ENCODE measurements at places on chromosomes 5 and 9. TPM values are rescaled to one million over a fixed set of nuclear protein-coding genes. Genes with fewer than 3 reads are reported as not detected.

TSSK1B gene
- under 0.01 TPM for total RNA-seq

ABCA1 gene
- 43.6 TPM for total RNA-seq

C5orf46 gene
- total RNA-seq: not detected

PTGR1 gene
- total RNA-seq: 80.8 TPM

NEURL1B gene
- 1.8 TPM for total RNA-seq

FAM163B gene
- not detected for total RNA-seq

MELK gene
- 27.4 TPM for total RNA-seq

GLIPR2 gene
- total RNA-seq: 37.8 TPM

BRD9 gene
- 40.0 TPM for total RNA-seq

PCDHB13 gene
- 0.18 TPM for total RNA-seq

PCDHGC5 gene
- total RNA-seq: 2.9 TPM

AIF1L gene
- total RNA-seq: 0.18 TPM

GPRIN1 gene
- 2.5 TPM for total RNA-seq

GRCh38 chr9:8491563-8491962 lies 692.0 kb upstream of the DMAC1 start:
- DNase-seq: no peak

DNA sequence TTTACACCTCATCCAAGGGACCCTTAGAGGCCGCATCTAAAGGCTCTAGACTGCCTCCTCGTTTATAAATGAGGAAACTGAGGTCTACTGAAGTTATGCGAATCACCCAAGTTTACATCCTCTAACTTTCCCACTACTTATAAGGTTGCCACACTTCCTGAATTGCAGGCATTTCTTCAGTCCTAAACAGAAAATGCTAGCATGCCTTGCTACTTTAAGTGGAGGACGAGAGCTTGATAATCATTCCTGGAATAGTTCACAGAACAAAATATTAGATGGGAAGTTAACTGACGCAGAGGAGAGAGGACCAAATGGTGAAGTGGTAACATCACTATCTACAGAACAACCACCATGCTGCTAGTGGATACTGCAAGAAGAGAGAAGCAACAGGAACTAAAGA lies 85.8 kb downstream of the GNAQ start:
- peak; percentile 47 for DNase-seq

GRCh38 chr5:143606043-143606752 lies 202.7 kb upstream of the NR3C1 start:
- DNase-seq: peak; percentile 48

GRCh38 chr5:179906795-179907555 lies 722 bp downstream of the TBC1D9B start:
- peak; percentile 7 for DNase-seq

GRCh38 chr9:76526026-76526425 lies 67.0 kb downstream of the GCNT1 start:
- no peak for DNase-seq

DNA sequence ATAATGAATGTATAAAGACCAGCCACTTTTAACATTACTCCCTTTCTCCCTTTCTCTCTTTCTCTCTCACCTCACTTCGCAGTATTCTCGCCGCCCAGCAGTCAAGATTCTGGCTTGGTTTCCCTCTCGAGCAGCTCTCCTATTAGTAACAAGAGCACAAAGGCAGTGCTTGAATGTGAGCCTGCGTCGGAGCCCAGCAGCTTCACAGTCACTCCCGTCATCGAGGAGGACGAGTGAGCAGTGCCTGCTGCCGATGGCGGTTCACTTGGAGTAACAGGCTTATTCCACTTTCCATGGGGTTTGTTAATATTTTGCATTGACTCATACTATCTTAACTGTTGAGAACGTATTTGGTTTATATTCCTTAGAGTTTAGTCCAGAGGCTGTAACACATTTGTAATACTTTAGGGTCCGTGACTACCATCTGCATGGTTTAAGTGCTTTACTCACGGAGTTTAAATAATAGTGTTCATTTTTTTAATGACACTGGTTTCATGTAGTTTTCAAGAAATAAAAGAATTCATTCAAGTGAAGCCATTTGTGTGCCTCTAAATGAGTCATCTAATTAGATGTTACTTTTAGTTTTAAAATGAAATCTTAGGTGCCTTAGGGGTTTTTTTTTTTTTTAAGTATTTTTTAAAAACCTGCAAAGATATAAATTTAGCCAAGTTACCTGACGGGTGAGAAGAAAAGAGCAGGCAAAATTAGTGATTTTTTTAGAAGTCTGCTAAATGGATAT lies 8.4 kb upstream of the DMRT3 start:
- peak; percentile 13 for DNase-seq

DNA sequence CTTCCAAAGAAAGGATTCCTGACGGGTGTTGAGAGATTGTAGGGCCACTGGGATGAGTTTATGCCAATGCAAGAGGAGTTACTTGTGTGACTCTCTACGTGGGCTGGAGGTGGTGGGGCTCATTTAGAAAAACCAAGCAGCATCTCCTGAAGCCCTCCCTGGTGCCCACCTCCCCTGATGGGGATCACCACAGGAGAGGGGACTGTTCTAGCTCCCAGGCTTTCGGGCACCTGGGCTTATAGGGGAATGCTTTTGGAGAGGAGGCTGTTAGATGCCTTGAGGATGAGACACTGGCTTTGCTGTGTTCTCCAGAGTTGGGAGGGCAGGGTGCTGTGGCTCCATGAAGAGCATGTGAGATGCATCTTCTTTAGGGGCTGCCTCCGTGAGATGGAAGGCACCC lies 65.0 kb downstream of the IRX1 start:
- DNase-seq: no peak

DNA sequence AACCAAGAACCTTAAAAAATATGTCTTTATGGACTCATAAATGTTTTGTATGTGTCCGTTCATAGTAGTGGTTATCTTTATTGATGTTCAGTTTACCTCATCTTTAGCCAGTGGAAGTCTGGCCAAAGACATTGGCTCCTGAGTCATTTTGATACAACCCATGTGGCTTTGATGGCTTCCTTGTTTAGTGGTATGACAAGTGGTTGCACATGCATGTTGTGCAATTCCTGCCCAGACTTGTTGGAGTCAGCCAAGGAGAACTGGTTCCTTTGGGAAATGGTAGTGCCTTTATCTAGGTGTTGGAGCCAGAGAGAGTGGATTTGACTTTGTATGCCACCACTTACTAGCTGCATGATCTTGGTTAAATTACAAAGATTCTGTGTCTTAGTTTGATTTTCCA lies 94.3 kb downstream of the RPS23 start:
- DNase-seq: peak; percentile 43

DNA sequence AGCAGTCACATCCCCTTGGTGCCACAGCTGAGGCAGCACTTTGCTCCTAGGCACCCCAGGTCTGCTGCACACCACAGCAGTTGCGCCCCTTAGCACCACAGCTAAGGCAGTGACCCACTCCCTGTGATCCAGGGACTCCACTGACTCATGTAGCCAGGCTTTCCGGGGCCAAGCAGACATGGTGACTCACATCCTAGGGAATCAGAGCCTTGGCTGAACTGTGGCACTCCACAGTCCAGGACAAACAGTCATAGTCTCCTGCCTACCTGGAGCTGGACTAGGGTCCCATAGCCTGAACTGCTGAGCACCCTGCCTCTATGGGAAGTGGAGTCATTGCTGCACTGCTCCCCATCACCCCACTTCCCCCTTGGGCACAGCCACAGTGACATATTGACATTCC lies 338.7 kb downstream of the NPR3 start:
- peak; percentile 94 for DNase-seq

- no peak for DNase-seq
These were observed 68.6 kb upstream of the ACTBL2 start for GRCh38 chr5:57551251-57551650.

GRCh38 chr5:113678924-113679575 lies 165.6 kb downstream of the YTHDC2 start:
- DNase-seq: peak; percentile 36

- no peak for DNase-seq
These were observed 8.4 kb upstream of the URM1 start for GRCh38 chr9:128362774-128363173.

DNA sequence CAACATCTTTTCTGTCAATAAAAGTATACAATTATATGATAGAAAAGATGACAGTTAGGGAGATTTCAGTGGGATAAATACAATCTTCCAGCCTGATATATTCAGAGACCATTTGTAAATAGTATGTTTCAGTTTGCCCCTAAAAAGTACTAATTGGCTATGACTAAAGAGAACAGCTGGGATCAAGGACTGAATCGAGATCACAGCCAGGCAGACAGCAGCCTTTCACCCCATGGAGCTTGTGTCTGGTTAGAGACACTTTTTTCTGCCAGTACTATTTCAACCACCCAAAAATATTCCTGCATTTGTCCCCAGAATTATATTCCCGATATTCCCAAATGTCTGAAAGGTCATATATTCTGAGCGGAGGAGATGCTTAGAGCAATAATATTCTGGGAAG lies 577.3 kb upstream of the TLE4 start:
- no peak for DNase-seq

- DNase-seq: no peak
These were observed 190.5 kb upstream of the PPP1R26 start for GRCh38 chr9:135289081-135289491.

DNA sequence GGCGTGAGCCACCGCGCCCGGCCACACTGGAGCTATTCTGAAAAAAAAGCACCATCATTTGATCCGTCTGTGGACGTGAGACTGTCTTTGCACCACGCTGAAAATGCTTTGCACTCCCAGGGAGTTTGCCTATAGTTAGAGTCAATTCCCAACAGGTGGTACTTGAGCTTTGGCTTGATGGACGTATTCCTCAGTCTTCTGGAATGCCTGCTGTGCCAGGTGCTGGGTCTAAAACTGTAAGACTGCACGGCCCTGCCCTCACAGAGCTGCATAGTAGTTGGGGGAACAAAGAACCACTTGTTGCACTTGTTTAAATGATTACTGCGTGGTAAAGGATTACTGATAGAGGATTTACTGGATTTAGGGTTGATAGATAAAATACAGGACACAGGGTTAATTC lies 3.4 kb upstream of the CCNO start:
- DNase-seq: no peak

DNA sequence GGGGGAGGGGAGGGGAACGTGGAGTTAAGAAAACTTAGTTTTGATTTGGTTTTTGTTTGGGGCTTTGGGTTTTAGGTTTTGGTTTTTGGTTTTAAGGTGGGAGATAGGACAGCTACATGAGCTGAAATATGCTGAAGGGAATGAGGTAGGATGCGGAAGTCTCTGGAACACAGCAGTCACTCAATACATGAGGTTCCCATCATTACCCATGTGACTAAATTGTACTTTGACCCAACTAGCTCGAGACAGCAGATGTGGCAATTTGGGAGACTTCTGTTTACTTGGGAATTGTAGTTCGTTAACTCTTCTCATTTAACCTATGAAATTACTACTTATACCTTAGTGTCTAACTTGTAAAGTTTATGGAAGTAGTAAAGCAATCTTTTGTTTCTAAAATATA lies 124.2 kb downstream of the TLE1 start:
- DNase-seq: no peak

DNA sequence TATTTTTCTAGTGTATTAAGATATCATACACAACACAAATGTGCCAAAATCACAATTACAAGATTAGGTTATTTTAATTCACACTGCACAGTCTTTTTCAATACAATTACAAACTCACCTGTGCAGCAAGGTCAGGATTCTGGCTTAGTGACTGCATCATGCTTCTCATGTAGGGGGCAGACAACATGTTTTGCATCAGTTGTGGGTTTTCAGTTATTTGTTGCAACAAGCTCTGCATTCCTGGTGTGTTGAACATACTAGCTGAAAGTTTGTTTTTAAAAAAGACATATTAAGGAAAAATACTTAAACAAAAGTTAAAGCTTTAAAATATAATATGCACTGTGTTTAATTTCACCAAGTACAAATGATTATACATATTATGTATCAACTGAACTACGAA lies 38.7 kb downstream of the UBQLN1 start:
- peak; percentile 12 for DNase-seq

- DNase-seq: peak; percentile 73
These were observed 2.3 kb downstream of the HAPLN1 start for GRCh38 chr5:83718195-83718825.

DNA sequence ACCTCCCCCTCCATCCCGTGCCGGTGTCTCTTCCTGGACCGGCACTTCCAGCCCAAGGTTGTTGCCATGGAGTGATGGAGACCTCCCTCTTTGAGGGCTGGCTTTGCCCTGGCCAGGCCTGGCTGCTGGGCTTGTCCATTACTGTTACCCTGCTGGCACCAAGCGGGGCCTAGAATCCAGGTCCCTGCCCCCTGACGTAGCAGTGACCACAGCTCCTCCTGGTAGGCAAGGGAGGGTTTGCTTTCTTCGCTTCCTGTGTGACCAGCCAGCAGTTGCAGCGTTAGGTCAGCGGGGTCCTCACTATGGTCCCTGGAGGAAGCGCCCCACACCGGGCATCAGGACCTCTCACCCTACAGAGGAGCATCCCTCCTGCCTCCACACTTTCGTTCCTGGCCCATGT lies 146.7 kb upstream of the COL5A1 start:
- DNase-seq: no peak

DNA sequence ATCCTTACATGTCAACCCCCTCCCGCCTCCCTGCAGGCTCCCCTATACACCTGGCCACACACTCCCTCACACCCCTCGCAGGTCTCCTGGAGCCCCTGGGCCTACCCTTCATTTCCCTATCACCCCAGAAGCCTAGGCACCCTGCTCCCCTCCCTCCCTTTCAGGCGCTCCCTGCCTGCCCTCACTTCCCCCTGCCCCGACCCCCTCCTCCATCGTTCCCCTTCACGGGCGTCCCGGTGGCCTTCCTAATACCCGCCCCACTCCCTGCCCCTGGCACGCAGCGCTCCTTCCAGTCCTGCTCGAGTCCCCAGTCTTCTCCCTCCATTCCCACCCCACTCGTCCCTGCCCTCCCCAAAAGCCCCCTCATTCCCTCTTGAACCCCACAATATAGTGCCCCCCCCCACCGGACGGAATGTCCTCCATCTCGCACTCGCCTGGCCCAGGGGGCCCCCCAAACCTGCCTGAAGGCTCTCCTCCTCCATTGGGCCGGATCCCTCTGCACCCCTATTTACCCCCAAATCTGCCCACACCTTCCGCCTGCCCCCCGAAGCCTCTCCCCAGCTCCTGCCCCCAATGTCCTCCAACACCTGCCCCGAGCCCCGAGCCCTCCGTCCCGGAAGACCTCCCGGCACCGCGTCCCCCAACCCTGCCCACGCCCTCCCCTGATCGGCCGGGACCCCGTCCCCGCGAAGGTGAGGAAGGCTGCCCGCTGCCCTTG lies 746 bp downstream of the STRBP start:
- no peak for DNase-seq

GRCh38 chr5:59786334-59786805 lies 107.2 kb downstream of the PDE4D start:
- DNase-seq: peak; percentile 27

- DNase-seq: no peak
These were observed 12.2 kb upstream of the RAPGEF6 start for GRCh38 chr5:131647048-131647769.

- no peak for DNase-seq
These were observed 83.7 kb downstream of the MYO10 start for GRCh38 chr5:16852251-16853005.

DNA sequence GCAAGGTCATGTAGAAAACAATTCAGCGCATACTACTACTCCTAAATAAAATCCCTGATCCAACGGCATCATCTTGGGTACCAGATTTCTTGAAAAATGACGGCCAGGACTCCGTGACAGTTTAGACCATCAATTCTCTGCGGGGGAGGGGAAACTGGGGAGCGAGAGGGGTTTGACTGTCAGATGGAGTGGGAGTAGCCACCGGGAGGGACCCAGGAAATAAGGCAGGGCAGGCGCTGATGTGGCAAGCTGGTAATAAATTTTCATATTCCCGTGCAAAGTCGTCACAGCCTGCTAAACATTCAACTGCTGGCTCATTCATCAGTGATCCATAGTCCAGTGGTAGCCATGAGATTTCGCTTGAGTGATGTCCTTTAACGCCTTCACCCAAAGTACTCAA lies 457 bp upstream of the CDH18 start:
- DNase-seq: no peak

Data from IMR-90 (cell line).